Stimulated activated CD8-positive, alpha-beta memory T cell treated with anti-CD3 and anti-CD28 coated beads, Interleukin-4, amount 100 ng/mL, for 4 hours (primary cell): ENCODE measurements at places on chromosomes 6 and 20.

DNA sequence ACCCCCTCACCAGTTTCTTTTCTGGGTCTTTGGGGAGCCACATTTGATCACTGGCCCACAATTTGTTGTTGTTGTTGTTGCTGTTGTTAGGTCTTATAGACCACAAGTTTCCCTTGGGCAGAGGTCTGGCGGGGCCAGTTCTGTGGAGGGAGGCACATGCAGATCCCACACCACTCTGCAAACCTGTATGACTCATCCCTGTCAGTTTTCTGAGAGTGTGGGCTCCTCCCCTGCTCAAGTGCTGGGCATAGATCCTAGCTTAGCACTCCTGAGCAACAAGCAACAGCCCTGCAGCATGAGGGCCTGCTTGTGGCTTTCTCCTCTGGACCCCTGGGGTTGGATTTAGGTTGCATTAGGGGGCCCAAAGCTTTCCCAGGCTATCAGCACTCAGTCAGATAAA, 411.1 kb upstream of the HTR1E start:
- no peak for DNase-seq

GRCh38 chr6:3732345-3733141, 19.0 kb downstream of the PXDC1 start:
- no peak for DNase-seq

- no peak for DNase-seq
Observed at GRCh38 chr20:38477747-38478146, 5.1 kb downstream of the RALGAPB start.

GRCh38 chr6:56539527-56540105, 103.1 kb downstream of the DST start:
- no peak for DNase-seq

- DNase-seq, result no peak
Observed at GRCh38 chr20:53929974-53930650, 140.3 kb downstream of the BCAS1 start.

- no peak for DNase-seq
Observed at GRCh38 chr6:139515511-139515910, 141.1 kb upstream of the CITED2 start.

GRCh38 chr6:9507136-9507895, 907.6 kb downstream of the TFAP2A start:
- DNase-seq, result no peak

GRCh38 chr6:44151348-44152108, 7.1 kb upstream of the CAPN11 start:
- peak; percentile 65 for DNase-seq

DNA sequence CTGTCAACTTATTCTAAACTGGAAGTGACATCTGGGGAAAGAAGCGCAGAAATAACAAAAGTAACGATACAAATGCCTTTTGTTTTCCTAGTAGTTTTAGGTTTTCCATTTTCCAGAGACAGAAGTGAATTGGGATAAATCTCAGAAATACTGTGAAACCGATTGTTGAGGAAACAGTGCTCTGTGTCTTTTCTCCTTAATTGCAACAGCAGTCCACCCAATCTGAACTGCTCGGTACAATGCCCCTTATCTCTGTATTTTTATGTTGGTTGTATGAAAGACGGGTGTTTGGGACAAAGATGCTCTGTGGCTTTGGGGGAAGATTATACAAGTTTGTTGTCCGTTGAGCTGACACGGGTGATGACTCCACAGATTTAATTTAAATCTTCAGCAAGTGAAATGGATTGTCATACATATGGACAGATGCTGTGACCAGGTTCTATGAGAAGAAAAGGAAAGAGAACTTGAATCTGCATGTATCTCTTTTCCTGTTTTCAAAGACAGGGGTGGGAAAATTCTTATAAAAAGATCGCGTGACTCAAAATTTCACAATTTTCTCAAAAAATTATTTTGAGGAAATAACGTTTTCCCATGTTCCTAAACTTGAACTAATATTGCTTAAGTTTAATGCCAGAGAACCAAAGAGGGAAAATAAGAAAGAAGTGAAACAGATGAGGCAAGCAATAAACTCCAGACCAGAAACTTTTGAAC, 41.2 kb downstream of the SASH1 start:
- no peak for DNase-seq

DNA sequence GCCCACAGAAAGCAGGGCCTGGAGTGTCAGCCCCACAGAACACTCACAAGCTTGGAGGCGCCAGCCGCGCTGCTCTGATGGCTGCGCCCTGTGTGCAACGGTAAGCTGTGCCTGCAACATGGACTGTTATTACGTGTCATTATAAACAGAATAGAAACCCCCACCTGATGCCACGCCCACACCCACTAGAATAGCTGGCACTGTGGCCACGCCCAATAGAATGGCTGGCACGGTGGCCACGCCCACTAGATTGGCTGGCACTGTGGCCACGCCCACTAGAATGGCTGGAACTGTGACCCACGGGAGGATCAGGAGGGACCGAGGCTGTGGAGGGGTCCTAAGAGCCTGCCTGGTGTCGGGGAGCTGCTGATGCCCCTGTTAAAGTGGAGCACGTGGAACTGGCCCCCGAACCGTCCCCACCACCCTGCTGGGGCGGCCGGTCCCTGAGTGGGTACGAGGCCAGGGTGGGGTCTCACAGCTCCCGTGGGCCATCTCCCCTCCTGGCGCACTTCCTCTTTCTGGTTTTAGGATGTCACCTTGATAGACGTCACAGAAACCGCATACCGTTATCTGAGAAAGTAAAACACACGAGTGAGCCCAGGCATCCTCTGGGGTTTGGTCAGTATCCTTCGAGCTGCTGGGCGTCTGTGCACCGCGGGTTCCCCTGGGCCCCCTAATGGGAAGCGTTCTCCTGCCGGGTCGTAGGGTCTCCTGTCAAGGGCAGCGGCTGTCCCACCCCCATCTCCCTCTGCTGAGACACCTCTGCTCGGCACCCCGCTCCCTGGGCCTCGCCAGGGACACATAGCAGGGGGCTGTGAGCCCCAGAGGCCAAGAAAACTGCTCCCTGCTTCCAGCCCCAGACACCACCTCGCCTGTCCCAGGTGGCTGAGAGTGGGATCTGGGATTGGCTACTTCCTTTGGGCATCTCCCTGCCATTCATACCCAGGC, 25.4 kb downstream of the SLC17A9 start:
- DNase-seq, result peak; percentile 62

- DNase-seq, result no peak
Observed at GRCh38 chr20:53176134-53176533, 204.0 kb downstream of the TSHZ2 start.

DNA sequence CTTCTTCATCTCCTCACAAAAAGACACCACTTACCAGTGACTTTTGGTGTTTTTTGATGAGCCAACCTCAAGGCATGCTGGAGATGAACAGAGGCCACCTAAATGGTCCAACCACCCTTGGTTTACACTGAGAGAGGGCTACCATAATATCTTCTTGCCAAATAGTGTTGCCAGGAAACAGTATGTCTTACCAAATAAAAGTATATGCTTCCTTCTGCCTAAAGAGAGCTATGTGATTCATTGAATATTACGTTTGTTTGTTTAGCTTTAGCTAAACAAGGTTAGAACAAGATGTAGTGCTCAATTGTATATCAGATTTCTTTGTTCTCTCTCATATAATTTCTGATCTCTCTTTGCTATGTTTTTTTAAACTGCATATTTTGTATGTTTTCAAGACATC, 40.6 kb upstream of the BMP6 start:
- no peak for DNase-seq

GRCh38 chr6:14149739-14150130, 32.2 kb downstream of the CD83 start:
- DNase-seq, result no peak

DNA sequence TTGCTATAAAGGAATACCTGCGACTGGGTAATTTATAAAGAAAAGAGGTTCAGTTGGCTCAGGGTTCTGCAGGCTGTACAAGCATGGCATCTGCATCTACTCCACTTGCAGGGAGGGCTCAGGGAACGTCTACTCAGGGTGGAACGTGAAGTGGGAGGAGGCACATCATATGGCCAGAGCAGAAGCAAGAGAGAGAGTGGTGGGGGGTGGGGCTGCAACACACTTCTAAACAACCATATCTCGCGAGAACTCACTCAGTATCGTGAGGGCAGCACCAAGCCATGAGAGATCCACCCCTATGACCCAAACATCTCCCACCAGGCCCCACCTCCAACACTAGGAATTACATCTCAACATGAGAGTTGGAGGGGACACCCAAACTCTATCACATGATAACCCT, 109.8 kb upstream of the SCAF8 start:
- DNase-seq, result no peak

DNA sequence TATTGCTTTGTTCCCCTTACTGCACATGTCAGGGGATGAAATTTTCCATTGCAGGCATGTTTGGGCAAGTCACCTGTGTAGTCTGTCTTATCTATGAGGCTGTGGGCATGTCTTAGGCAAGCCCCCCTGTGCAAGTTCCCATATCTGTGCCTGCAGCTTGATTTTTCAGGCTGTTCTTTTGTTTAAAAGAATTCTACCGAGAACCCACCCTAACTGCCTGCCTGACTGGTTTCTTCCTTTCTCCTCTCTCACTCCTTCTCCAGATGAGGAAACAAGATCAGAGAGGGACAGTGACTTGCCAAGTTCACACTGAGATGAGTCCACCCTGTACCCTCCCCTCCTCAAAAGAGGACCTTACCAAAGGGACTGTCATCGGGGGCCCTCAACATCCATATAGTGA, 11.0 kb downstream of the TREML2 start:
- no peak for DNase-seq

- DNase-seq, result no peak
Observed at GRCh38 chr20:61684583-61685235, 381.0 kb downstream of the TAF4 start.

GRCh38 chr20:35767683-35768481, 3.9 kb upstream of the PHF20 start:
- peak; percentile 29 for DNase-seq

DNA sequence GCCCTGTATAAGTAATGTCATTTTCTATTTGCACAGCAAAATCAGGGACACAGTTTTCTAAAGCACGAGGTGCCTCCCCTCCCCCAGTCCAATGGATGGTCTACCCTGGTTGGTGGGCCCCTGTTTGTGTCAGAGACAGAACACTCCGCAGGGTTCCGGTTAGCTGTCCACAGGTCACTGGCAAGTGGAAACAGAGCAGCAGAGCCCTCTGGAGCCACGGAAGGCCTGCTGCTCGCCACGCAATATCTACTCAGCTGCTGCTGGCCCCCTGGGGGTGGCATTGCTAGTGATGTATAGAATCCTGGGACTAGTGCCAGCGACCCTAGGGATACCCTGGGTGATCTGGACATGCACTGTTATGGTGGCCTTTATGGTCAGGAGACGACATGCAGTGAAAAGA, 50.4 kb downstream of the RIN2 start:
- DNase-seq, result no peak

GRCh38 chr20:38706509-38706908, 17.8 kb upstream of the SLC32A1 start:
- no peak for DNase-seq

- no peak for DNase-seq
Observed at GRCh38 chr20:10919396-10920140, 245.8 kb upstream of the JAG1 start.

DNA sequence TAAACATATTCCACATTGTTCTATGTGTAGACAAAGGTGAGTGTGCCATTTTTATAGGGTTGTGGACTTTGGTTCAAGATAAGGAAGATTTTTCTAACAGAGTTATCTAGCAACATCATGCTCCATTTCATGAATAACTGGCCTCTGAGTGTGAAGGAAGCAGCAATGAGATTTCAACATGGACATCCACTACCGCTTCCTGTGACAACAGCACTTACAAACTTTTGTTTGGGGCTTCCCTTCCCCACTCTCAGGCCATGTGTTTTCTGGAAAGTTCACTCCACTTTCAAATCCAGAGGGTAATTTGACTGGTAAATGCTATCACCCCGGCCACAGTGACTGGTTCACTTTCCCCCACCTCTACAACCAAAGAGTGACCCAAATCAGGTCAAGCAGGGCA, 38.1 kb upstream of the PROKR2 start:
- DNase-seq, result no peak

DNA sequence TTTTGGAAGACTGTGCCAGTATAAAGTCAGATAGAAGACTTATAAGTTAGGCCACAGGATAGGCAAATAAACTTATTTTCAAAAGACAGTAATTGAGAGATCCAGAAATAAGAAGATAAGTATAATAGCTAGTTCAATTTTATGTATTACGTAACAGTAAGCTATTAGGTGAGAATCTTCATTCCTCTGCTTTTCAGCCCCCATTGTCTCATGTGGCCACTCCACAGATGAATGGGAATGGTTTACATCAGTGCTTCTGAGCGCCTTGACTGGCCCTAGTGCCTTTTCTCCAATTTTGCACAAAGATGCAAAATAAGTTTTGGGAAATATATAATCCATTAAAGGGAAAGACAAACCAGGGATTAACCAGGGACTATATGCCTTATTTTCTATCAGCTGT, 550.5 kb downstream of the MMUT start:
- DNase-seq, result no peak

GRCh38 chr20:16004108-16004854, 569.0 kb downstream of the KIF16B start:
- no peak for DNase-seq

- no peak for DNase-seq
Observed at GRCh38 chr6:158471339-158471738, 88.6 kb upstream of the TMEM181 start.

DNA sequence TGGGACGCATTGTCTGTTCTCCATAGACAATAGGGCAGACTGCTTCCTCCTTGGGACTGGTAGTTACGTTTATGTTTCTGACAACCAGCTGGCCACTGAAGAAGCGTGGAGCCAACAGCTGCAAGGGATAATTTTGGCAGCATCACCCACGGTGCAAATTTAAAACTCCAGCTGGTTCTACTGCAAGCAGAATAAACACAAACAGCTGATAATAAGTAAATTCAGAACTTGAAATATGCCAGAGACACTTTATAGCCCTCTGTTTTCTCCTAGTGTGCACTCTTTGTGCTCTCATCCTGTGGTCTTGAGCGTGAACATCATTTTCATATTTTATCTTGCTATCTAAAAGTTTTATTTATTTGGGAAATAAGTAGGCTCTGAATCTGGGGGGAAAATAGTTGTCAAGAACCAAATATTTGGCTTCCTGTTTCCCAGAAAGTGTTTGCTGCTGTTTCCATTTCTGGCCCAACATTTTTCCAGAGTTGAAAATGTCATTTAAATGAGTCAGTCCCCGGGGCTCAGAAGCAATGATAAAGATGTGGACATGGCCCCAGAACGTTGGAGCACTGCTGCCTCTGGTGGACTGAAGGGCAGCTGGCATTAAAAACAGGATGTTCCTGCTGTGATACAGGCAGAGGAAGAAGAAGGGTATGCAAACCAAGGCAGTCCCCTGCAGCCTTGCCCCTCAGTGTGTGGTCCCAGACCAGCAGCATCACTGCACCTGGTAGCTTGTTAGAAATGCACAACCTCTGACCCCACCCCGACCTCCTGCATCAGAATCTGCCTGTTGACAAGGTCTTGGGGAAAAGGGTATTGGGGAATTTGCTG, 12.5 kb upstream of the THBD start:
- no peak for DNase-seq

DNA sequence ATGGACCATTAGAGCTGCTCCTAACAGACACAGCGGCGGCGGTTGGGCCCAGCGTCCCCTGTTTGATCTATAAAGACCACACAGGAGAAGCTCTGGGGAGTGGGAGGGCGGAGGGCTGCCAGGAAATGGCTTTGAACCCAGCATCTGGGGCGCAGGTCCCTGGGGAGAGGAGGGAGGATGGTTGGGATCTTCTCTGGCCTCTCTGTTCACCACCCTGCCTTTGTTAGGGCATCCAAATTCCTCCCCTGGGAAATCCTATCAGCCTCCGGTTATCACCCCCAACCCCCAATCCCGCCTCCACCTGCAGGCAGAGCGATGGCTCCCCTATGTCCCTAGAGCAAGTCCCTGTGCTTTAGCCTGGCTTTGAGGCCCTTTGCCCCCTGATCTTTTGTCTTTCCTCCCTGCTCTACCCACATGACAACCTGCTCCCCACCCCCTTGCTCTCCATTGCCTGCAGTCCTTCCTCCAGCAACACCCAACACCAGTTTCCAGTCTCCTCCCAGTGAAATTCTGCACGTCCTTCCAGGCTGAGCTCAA, 7.1 kb downstream of the XKR7 start:
- DNase-seq, result no peak
